ENCODE measurements at places on chromosomes 6 and 20.

DNA sequence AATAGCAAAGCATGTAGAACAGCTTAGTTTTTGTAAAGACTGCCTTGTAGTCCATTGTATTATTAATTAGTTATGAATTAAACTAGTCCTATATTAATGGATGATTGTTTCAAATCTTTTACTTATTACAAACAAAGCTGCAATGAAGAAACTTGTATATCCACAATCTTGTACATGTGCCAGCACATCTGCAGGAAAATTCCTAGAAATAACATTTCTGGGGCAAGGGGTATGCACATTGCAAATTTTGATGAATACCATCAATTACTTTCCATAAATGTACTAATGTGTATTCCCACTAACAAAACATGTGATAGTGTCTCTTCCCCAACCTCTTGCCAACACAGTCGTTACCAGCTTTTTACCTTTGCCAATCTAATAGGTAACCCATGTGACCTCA lies 73.6 kb upstream of the AKAP12 start:
- no peak for DNase-seq

- DNase-seq, result peak; percentile 51
Observed at GRCh38 chr6:3887150-3887700, 38.1 kb downstream of the FAM50B start.

- DNase-seq, result no peak
Observed at GRCh38 chr6:112307707-112308106, 39.4 kb upstream of the RFPL4B start.

DNA sequence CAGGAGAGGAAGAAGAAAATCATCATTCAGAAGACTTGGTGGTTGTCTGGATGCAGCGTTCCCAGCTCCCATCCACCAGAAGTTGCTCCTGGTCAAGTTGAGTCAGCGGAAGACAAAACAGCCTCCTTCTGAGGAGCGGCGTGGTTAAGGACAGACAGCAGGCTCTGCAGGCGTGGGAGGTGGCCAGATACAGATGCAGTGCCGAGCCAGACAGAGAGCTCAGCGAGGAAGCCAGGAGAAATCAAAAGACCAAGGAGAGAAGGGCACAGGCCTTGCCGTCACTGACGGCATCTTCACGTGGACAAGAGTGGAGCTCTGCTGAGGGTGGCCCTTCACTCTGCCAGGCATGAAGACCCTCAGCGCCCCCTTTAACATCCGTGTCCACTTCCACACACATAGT lies 158.5 kb downstream of the THBS2 start:
- no peak for DNase-seq

DNA sequence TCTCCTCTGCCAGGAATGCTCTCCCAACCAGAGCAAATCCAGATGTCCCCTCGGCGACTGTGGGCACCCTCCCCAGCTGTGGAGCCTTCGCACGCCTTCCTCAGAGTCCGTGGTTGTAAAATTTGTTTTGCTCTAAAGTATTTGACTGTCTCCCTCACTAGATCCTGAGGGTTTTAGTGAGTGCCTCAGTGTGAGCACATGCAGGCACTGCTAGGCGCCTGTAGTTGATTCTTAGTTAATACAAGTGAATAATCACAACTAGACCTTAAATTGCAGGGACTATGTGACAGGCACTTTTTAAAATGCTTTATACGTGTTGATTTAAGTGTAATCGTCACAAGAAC lies 680 bp upstream of the MTCH1 start:
- DNase-seq, result no peak
